CD4-positive, CD25-positive, alpha-beta regulatory T cell (primary cell): ENCODE measurements at places on chromosomes 3 and 15. TPM values are rescaled to one million over a fixed set of nuclear protein-coding genes. Genes with fewer than 3 reads are reported as not detected.

- no peak for DNase-seq
Measured at GRCh38 chr15:68379759-68380290, 52.1 kb downstream of the ITGA11 start.

- DNase-seq: no peak
Measured at GRCh38 chr3:120018299-120018698, 75.9 kb downstream of the GSK3B start.

DNA sequence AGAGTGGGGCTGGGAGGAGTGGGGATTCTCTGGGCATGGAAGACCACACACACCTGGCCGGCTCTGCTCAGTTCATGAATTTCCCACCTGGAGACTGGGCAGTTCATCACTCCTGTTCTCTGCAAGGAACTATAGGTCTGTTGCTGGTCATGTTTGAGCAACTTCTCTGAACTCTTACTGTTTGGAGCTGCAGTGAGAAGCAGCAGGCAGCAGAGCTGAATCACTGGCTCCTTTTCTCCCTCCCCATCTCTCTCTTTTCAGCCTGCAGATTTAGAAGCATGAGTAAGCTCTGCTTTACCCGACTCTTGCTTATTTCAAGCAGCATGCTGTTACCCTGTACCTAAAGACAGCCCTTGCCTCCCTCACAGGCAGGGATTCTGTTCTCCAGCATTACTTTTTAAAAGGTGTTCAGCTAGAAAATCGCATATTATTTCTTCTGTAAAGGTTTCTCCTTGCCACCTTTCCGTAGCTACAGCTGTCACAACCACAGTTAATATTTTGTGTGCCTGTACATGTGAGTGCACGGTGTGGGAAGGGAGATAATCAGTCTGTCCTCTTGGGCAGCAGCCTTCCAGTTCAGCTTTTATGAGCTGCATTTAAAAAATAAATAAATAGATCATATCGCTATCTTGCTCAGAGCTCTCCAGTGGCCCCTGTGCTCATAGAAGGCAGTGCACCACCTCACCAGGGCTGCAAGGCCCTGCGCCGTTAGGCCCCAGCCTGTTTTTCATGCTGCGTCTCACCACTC is 131.6 kb downstream of the CHCHD6 start:
- DNase-seq: no peak

- peak; percentile 39 for DNase-seq
Measured at GRCh38 chr3:196431181-196432136, 768 bp downstream of the UBXN7 start.

DNA sequence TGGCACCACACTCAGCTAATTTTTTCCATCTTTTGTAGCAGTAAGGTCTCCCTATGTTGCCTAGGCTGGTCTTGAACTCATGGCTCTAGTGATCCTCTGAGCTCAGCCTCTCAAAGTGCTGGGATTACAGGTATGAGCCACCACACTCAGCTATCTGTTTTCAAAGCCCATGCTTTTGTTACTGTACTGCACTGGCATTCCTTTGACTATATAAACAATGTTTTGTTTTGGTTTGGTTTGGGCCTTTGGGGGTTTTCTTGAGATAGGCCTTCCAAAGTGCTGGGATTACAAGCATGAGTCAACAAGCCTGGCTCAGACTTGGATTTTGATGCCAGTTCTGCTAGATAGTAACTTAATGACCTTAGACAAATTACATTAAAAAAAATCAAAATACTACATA is 89.7 kb upstream of the GK5 start:
- no peak for DNase-seq

CLDN18 gene
- total RNA-seq: not detected

CFAP20DC gene
- 0.32 TPM for total RNA-seq
